ENCODE measurements at places on chromosomes 1 and 21.

DNA sequence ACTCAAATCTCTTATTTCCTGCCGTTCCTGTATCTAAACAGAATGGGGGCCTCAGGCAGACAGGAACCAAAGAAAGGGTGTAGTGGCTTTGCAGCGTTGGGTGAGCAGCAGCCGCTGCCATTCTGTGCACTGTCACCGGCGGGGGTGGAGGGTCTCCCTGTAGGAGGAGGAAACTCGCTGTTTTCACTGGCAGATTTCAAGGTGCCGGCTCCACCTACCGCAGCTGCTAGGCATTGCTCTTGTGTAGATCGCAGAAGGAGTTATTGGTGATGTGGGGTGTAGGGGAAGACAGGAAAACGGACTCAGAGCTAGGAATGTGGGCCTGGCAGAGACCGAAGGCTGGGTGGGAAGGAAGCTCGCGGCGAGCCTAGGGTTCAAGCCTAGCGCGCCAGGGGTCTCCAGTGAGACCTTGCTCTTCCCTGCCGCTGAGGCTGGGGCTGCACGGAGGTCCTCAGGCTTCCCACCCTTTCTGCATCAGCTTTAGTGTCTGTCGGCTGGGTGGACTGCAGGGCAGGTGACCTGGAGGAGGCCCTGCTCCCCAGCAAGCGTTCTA lies 20.8 kb downstream of the ATP5PO start:
- DNase-seq: peak; percentile 45

DNA sequence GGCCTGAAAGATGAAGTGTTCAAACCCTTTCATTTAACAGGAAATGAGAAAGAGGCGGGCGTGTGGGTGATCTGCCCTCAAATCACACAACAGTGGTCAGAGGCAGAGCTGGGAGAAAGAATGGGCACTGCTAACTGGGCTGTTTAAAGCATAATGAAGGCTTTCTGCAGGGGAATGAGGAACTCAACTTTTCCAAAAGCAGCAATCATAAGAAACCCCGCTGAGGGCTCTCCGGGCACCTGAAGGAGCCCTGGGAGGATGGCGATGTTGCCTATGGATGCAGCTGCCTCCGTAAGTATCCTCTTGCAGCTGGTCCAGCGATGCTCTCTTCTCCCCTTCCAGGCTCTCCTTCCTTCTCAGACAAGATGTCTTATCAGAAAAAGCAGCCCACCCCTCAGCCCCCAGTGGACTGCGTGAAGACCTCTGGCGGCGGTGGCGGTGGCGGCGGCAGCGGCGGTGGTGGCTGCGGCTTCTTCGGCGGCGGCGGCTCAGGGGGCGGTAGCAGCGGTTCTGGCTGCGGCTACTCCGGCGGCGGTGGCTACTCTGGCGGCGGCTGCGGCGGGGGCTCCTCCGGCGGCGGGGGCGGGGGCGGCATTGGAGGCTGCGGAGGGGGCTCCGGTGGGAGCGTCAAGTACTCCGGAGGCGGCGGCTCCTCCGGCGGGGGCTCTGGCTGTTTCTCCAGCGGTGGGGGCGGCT lies 1.2 kb downstream of the LORICRIN start:
- DNase-seq: peak; percentile 5

- no peak for DNase-seq
These were observed 25.4 kb downstream of the OLFM3 start for GRCh38 chr1:101971304-101971703.

DNA sequence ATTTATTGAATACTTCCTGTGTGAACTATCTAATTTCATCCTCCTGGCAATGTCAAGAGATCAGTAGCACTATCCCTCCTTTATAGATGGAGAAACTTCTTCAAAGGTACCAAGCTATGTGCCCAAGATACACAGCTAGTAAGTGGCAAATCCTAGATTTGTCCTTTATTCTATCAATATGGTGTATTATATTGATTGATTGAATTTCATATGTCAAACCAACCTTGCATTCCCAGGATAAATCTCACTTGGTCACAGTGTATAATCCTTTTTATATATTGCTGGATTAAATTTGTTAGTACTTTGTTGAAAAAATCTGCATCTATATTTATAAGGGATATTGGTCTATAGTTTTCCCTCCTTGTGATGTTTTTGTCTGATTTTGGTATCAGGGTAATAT lies 48.8 kb upstream of the TMEM51 start:
- no peak for DNase-seq

GRCh38 chr1:78370779-78371482 lies 119.8 kb upstream of the PTGFR start:
- no peak for DNase-seq

DNA sequence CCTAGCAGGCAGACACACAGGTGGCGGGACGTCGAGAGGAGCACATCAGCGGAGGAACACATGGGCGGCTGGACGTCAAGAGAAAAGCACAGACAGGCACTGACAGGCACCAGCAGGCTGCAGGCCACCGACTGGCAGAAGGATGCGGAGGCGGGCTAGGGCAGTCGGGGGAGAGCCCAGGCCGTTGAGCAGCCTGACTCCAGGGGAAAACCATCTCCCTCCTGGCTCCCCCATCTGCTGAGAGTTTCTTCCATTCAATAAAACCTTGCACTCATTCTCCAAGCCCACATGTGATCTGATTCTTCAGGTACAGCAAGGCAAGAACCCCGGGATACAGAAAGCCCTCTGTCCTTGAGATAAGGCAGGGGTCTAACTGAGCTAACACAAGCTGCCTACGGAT lies 25.5 kb downstream of the B3GALT5 start:
- no peak for DNase-seq

DNA sequence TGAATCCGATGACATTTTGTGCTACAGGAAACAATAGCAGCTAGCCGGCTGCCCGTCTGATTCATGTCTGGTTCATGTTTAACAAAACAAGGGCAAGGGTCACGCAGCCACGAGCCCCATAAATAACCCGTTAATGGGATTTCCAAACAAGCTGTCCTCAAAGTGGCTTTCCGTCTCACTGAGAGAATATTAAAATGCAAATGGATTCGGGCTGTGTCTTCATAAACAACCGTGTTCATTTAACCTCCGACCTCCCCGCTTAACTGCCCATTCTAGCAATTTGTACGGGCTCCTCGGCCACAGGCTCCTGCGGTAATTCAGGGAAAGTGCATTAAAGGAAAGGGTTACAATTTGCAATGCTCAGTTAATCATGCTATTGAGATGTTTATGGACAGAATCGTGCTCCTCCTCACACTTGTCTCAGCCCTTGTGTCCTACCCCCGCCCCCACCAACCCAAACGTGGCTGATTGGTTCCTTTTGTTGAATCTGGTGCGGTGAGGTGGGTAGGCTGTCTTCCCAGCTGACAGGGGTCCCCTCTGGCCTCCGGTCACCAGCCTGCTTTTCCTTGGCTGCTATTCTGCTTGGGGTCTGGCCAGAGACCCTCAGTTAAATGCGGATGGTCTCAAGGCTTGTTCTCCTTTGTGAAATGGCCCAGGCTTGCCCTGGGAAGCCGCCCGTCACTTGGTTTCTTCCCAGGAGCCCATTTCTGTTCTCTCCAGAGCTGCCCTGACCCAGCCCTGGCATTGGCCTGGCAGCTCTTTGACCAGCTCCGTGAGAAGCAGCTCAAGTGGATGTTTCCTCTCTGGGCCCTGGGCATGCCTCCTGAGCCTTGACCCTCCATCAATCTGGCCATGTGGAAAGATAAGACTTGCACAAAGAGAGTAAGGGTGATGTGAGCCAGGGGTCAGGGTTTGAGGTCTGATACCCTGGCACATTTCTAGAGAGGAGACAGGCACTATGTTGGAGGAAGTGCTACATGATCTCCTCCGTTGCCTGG lies 200.7 kb upstream of the POU3F1 start:
- no peak for DNase-seq

GRCh38 chr21:42337830-42338728 lies 12.7 kb downstream of the TFF2 start:
- DNase-seq: peak; percentile 84

DNA sequence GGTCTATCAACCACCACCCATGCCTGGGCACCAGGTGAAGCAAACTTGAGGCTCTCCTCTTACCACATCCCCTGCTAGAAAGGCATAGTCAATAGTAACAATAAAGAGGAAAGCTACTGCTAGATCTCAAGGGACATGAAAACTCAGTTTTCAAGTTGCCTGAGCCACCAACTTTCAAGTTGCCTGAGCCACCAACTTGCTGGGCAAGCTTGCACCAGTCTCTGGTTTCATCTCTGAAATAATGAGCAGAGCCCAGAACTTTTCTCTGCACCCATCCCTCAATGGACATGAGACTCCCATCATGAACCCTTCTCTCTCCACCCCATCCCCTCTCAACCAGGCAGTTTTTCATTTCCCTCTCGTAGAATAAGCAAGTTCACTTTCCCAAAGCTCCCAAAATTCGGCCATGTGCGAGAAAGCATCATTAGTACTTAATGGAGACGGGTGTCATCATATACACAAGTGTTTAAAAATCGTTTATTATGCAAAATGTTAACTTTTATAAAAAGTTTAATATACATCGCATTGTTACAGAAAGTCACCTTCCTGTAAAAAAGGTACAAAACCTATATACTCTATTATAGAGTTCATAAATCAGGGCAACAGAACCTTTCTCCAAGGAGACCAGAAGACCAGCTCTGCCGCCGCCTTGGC lies 1.7 kb downstream of the ID3 start:
- DNase-seq: no peak

- no peak for DNase-seq
These were observed 6.2 kb downstream of the SMPDL3B start for GRCh38 chr1:27940870-27941560.

DNA sequence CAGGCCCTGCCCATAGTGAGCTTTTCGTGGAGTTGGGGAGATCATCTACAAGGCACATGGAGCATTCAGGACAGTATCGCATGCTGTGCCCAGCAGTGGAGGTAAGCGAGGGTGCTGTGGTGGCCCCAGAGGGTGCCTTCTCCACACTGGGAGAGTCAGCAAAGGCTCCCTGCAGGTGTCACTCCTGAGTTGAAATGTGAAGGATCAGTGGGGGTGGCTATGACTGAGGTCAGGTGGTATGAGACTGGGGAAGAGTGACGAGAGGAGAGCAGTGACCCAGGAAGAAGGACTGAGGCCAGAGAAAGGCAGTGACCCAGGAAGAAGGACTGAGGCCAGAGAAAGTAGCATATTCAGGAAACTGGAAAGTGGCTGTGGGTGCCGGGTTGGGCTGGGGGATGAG lies 53.0 kb downstream of the SPAG17 start:
- no peak for DNase-seq

All from CD4-positive, alpha-beta T cell treated with Interleukin-2 at 100 ng/mL for 4 hours (primary cell).